ENCODE measurements at places on chromosomes 2 and 18.

DNA sequence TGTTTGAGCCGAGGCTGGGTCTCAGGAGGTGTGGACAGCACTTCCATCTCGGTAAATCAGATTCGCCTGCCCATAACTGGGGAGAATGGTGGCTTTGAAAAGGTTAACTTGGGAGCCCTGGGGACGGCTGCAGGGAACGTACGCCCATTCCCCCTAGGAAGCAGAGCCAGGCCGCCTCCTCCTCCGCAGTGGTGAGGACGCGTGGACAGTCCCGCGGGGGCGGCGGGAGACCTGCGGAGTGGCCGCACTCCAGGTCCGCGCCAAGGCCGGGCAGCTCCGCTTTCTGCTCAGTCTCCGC is 845 bp upstream of the MYCN start:
- no peak for DNase-seq

GRCh38 chr2:147182260-147182659 is 662.6 kb upstream of the ACVR2A start:
- peak; percentile 5 for DNase-seq

DNA sequence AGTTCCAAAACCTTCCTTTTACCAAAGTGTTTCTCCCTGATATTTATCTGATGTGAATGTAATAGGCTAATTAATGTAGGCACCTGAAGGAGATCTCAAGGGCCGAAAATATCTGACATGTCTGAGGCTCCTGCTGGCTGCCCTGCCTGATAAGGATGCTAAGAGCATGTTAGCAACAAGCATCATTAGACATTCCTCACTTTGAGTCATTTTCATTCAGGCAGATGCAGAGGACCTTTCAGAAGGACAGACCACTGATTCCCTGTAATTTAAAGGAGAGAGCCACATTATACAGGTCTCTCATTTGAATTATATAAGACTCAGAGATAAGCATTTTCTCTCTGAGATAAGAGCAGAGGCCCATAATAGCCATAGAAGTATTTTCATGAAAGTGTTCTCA is 222.4 kb upstream of the NCKAP5 start:
- no peak for DNase-seq

GRCh38 chr18:62264984-62265383 is 60.1 kb upstream of the TNFRSF11A start:
- DNase-seq, result no peak

DNA sequence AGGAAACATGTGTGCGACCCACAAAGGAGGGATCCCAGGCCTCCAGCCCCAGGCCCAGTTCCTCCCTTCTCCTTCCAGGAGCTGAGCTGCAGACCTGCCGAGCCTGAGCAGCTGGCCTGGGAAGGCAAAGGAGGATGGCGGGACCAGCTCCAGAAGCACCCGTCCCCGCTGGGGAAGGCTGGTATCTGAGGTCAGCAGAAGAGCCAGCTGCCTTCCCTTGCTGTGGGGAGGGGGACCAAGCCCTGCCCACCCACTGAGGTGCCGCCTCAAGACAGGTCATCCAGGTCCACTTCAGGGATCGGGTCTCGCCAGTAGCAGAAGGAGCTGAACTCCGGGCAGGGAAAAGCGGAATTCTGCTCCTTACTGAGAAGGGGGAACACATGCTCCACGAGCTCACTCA is 73.2 kb downstream of the EMILIN2 start:
- no peak for DNase-seq

DNA sequence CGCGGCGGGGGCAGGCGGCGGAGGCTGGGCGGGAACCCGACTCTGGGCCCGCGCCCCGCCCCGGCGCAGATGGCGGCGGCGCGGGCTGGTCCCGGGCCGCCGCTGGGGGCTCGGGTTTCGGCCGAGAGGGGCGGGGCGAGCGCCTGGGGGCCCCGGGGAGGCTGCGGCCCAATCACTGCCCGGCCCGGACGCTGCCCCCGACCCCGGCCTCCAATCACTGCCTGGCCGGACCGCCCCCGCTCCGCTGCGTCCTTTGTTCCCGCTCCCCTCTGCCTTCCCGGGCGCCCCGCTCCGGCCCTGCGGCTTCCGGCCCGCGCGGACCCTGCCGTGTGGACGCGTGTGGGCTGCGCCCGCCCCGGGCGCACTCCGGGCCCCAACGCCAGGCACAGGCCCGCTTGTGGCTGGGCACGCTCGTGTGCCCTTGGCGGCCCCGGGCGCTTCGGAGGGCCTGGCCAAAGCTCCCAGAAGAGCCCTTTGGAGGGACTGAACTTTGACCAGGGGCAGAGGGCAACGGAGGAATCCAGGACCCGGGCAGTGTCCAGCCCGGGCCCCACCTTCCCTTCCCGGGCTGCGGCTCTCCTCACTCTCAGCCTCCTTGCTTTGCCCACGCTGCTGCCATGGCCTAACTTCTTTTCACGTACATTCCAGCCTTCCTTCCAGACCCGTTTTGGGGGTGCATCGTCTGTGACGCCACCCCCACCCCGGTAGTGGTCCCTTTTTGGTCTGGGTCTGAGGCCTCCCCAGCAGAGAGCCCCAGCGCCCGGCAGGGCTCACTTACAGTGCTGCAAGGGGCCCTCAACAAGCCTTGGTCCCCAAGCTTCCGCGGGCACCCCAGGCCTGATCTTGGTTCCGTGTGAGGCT is 27.1 kb upstream of the PTMA start:
- DNase-seq, result peak; percentile 77

- no peak for DNase-seq
Measured at GRCh38 chr2:2590141-2590540, 259.1 kb upstream of the MYT1L start.

DNA sequence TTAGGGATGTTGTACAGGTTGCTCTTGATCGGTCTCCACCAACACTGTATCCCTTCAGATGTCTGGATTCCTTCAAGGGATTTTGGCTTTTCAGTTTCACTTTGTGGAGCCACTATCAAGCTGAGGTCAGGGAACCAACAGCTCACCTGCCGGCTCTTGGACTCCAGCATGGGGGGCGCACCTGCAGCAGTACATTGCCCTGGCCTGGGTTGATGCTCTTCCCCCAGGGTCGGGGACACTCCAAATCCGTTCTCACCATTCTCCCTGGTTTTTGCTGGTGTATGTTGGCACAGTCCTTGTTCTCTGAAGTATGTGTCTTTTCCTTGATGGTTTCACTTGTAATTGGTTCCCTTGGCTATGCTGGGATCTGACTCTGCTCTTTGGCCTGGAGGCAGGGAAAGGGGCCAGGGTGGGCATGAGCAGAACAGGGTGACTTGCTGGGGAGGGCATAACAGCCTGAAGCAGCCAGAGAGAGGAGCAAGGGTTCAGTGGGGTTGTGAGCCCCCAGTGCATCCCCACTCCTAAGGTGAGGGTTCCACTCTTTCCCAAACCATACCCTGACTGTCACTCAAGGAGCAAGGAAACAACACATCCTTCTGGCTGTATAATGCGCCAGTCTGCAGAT is 5.1 kb downstream of the ARHGEF4 start:
- no peak for DNase-seq

DNA sequence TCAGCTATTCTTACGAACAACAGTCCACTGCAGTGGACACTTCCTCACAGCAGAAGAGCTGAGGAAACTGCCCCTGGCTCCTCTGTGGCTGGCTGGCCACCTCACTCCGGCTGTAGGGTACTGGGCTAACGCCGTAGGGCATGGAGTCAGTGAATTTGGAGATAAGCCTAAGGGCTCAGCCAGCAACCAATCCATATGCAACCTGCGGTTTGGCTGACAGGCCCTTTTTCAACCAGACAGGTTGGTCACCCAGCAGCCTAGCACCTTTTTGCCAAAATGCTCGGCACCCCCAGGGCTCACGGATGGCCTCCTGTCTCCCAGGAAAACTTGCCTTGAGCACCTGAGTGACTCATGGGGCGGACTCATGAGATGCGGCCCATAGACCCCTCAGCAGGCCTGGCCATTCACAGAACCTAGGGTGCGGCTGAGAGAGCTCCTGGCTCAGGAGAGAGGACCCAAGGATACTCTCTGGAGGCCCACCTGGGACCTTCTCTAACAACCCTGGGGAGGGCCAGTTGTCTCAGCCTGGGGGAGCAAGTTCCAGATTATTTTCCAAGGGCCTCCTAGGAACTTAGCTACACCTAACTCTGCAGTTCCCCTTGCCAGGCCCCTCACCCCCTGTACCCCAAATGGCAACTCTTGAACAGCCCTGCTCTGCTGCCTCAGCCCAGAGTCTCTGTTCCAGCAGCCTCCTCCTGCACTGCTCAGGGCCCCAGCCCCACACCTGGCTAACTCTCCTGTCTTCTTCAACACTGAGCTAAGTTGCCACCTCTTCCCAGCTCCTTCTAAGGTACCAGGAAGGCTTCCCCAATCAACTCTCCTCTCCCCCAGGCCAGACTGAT is 252.1 kb downstream of the CYP26B1 start:
- DNase-seq, result no peak

GRCh38 chr2:120262761-120263428 is 10.2 kb downstream of the RALB start:
- DNase-seq, result no peak

DNA sequence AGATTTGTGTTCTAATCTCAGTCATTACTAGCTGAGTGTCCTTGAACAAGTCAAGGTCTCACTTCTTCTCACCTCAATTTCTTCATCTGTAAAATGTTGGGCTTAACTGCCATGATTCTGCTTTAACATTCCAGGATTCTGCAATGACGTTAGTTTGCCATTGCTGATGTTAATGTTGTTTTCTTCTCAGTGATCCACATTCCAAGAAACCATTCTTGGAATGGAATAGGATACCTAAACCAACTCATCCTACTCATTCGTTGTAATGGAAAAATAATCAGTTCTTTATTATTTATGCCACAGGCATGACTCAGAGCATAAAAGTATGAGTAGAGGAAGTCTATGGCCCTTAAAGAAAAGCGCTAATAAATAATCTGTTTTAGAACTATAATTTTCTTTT is 140.2 kb upstream of the ETAA1 start:
- DNase-seq, result no peak

DNA sequence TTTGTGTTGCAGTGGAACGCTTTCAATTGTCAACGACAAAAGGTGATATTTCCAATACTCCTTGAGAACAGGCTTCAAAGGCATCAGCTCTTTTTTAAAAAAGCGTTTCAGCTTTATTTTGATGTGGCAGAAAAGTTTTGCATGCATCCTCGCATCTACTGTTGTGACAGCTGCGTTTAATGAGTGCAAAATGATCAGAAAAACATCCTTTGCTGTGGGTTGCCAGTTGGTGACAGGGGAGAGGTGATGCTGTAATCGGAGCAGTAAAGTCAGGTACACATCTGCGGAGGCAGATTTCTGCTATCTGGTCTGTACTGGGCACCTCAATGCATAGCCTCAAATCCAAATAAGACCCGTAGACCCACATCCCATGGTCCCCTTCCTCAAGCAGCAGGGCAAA is 91.9 kb upstream of the POU3F3 start:
- DNase-seq, result no peak

GRCh38 chr2:42328148-42328833 is 32.7 kb downstream of the COX7A2L start:
- peak; percentile 6 for DNase-seq

DNA sequence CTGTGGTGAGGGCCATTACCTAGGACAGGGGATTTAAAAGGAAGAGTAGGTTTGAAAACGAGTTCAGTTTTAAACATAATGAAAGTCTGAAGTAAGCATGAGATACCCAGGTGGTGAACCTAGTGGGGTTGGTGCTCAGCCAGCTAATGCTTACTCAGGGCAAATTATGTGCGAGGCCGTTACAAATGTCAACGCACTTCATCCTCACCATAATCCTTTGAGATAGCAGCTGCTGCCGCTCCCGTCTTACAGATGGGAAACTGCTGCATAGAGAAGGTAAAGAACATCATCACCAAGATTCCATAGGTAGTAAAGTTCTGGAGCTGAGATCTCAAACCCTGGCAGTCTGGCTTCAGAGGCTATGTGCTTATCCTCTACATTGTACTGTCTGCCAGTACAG is 209.0 kb downstream of the DYM start:
- no peak for DNase-seq

DNA sequence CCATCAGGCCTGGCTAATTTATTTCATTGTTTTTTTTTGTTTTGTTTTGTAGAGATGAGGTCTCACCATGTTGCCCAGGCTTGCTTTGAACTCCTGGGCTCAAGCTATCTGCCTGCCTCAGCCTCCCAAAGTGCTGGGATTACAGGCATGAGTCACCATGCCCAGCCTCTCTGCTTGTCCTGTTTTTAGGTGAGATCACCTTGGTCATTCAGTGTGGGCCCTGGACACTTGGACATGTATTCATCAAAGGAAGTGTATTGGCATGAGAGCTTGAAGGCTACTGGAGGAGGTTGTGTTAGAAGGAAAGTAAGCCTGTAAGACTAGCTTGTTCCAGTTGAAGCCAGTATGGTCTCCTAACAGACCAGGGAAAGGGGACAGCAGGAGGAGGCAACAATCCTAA is 229.2 kb upstream of the RGPD4 start:
- no peak for DNase-seq

GRCh38 chr18:78786776-78787175 is 192.8 kb upstream of the SALL3 start:
- DNase-seq, result no peak

DNA sequence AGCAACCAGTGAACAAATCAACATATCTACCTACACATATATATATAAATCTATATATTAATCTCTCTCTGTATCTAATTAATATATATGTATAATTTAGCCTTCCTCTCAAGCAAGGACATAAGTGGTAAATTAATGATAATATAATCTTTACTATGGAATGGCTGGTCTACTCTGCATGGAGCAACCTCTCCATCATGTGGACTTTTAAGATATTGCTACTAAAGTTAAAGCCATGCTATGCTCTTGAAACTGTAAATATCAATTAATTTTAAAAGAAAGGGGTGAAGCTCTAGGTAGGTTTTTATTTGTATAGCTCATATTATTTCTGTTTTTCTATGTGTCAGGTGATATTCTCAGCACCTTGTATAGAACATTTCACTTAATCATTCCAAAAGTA is 147.0 kb downstream of the PPP1R1C start:
- no peak for DNase-seq

DNA sequence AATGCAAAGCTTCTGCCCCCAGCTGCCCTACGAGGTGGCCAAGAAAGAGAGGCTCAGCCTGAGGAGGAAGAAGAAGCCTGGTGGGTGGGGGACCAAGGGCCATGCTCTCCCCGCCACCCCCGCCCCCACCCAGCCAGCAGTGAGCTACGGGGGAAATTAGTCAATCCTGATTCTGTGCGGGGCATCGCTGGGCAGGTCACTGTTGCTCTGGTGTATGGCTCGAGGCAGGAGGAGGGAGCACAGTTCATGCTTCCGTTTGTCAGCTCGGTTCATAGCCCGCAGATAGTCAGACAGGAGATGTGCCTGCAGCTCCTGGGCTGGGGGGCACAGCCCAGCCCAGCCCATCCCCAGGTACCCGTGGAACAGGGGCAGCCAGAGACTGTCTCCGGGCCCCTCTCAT is 17.1 kb downstream of the RAMP1 start:
- no peak for DNase-seq

- DNase-seq, result no peak
Measured at GRCh38 chr2:222656526-222657446, 894 bp upstream of the FARSB start.

All from LoVo (cell line).